ENCODE measurements at places on chromosomes 1 and 21.

GRCh38 chr1:67274623-67275325 lies 32.9 kb upstream of the IL12RB2 start:
- DNase-seq: no peak

DNA sequence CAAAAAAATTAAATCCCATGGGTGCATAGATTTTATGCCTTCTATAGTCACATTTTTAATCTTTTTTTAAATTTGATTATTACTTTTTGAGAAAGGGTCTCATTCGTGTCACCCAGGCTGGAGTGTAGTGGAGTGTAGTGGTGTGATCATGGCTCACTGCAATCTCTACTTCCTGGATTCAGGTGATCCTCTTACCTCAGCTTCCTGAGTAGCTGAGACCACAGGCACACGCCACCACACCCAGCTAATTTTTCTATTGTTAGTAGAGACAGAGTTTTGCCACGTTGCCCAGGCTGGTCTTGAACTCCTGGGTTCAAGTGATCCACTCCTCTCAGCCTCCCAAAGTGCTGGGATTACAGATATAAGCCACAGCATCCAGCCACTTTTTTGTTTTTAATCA lies 10.4 kb downstream of the CBR3 start:
- DNase-seq: no peak

DNA sequence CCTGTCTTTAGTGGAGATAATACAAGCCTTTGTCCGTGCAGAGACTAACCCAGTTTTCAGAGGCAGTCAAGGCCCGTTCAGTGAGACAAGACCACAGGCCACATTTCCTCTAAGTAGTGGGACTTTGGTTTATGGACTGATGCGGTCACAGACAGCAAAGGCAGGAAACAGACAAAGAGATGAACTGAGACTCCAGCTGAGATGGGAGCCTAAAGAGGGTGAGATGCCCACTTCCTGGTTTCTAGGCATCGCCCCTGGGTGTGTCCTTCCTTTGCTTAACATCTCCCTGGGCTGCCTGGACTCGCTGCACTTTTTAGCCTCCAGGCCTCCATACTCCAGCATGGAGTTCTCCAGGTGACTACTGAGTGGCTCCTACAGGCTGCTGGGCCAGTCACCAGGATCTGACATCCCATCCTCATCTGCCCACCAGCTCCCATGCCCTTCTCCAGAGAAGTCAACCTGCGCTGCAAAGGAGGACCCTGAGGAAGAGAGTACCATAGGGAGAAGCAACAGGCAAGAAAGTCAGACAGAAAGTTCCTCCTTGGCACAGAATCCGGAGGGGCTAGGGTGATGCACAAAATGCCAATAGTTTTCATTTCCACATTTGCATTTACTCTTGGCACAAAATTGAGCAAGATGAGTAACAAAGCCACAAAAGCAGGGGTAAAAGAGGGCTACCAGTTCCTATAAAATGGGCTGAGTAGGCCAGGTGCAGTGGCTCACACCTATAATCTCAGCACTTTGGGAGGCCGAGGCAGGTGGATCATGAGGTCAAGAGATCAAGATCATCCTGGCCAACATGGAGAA lies 15.1 kb downstream of the THEMIS2 start:
- peak; percentile 35 for DNase-seq

DNA sequence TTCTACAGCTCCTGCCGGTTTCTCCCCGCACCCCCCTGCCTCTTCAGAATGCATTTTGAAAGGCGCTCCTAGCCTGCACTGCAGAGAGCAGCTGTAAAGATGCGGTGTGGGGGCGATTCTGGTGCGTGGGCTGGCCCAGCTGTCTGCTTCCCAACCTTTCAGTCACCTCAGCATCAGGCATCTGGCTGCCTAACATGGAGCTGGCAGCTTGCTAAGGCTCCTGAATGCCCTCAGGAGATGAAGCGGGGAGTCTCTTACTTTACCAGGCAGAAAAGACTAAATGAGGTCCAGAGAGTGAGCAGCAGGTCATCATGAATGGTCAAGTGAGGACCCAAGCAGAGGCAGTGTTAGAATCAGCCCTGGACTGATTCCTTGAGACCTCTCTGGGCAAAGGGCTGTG lies 8.7 kb downstream of the IER5 start:
- DNase-seq: peak; percentile 60

DNA sequence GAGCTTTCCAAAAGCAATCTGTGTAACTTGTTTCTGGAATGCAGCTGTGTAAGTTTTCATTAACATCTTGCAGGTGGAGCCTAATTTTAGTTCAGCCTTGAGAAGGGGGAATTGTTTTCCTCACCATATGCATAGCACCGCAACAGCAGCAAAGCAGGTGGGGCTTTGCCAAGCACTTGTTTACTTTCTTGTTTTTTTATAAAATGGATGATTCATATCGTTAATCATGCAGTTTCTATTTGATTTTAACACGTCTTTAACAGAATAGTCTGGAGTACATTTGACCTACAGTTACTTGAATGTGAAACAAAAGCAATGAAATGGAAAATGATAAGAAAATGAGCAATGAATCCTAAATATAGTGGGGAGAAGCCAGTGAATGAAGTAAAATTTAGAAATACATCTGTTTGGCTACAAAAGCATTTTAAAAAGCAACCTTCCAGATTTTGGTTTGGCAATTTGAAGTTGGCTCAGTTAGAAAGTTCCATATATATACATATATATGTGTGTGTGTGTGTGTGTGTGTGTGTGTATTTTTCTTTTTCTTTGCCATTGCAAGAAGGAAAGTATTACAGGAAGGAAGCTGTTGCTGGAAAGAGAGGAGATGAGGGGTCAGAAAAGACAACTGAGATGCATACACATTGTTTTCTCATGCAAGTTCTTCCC lies 119.0 kb upstream of the ADGRL2 start:
- no peak for DNase-seq

DNA sequence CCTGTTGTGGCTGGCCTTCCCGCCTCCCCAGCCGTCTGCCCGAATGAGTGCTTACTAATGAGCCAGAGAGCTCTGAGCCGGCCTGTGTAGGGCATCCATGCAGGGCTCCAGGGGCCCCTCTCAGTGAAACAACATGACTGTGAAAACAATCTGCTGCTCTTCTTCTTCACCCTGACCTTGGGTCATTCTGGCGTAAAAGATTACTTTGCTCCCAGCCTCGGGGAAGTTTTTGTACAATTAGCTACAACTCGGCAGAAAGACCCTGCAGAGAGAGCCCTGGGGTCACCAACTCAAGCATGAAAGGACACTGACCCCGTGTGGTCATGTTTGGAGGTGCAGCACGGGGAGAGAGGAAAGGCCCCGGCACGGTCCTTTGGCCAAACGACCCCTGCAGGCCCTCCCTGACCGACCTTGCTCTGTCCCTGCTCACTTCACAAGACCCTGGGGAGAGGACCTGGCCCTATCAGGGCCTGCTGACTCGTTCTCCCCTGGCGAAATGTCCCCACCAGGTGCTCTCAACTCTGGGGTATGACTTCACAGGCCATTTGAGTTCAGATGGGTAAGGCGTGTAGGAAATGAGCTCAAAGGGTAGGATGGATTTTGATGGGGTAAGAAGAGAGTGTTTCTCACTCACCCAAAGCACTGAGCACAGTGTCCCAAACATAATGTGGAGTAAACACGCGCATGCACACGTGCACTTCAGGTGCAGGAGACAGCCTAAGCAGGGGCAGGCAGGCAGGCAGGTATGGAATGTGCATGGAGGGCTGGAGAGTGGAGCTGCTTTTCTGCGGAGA lies 22.9 kb upstream of the FAM20B start:
- DNase-seq: no peak

DNA sequence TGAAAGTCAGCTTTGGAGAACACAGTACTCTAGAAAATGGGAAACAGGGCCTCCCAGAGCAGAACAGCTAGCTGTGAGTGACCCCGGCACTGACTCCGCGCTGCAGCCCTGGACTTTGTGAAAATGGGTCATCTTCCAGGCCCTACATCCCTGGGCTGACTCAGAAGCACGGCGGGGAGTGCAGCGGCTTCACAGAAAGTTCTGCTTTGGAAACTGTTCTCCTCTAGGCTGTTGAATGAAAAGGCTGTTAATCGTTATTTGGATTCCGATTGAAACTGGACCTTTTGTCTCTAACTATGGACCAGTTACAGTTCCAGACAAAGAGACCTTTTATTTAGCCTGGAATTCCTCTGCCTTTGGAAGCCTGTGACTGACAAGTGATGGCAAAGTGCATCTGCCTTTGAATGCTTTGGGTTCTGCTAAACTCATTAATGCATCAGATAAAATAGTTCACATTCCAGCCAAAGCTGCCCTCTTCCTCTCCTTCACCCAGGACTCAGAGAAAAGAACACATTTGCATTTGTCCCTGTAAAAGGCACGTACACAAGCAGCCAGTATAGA lies 144.9 kb upstream of the HOOK1 start:
- DNase-seq: no peak

- DNase-seq: no peak
These were observed 19.4 kb downstream of the AGRN start for GRCh38 chr1:1039145-1039910.

DNA sequence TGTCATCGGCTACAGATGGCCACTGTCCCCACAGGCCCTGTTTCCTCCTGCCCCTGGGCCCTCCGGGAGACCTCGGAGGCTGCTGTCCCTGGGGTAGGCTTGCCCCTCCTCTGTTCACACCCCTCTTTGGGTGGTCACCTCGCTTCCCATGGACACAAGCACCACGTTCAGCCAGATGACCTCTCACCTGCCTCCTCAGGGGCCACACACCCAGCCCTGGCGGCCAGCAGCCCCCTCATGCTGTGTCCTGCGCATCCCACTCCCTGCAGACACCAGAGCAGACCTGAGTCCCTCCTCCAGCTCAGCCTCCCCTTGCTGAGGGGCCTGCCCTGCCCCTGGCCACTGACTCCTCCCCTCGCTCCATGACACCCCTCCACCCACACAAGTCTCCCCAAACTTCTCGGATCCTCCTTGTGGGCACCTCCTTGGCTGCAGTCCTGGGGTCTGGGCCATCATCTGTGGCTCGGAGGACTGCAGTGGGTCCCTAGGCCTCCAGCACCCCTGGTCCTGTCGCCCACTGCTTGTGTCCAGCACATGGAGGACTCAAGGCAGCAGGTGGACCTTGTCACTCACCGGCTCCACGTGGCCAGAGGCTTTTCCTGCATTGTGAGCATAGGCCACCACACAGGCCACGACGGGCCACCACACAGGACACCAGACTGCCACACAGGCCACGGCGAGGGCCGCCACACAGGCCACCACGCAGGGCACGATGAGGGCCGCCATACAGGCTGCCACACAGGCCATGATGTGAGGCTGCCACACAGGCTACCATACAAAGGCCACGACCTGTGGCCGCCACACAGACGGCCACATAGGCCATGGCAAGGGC lies 51.1 kb downstream of the MORN1 start:
- DNase-seq: no peak

- DNase-seq: no peak
These were observed 218.8 kb upstream of the CAMK1G start for GRCh38 chr1:209364716-209365115.

GRCh38 chr1:239587066-239587465 lies 200.7 kb downstream of the CHRM3 start:
- DNase-seq: no peak

GRCh38 chr1:72283022-72283306 lies 625 bp upstream of the NEGR1 start:
- DNase-seq: no peak

DNA sequence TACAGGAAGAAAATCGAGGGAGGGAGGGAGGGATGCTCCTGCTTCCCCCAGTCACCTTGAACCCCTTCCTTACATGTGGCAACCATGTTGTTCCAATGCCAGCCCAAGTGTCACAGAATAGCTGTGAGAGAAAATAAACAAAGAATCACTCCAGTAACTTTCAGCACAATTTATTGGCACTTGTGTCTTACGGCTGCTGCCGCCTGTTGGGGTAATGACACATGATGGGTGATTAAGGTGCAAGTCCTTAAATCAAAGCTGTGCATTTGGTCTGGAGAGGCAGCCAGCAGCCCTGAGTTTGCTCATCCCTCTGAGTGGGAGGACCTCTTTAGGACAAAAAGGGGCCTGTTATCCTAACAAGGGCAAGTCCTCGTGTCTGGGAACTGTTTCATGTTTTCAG lies 377.7 kb downstream of the PCP4 start:
- DNase-seq: no peak

DNA sequence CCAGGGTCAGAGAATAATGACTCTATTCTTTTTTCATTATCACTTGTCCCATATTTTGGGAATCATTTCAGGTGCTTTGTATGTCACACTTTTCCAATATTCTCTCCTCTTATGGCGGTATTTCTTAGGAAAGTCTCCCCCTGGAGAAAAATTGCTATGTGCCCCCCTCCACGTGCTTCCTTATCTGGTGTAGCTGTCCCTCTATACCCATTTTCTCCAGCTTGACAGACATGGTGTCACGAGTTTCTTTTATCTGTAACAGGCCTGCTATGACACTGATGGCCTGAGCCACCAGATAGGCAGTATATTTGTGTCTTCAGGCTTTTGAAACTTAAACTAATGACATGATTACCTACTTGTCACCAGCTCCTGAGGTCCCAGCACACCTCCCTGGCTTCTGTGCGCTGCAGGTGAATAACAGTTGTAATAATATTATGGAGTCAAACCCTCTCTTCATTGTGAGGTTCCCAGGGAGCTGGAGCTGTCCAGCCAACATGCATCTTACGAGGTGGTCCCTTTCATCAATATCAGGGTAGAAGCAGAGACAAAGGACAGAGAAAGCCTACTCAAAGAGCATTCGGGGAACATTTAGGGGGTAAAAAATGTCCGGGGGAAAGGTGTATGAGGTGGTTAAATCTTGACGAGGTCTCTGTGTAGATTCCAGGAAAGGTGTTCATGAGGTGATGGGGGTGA lies 71.2 kb upstream of the DUSP10 start:
- DNase-seq: no peak

DNA sequence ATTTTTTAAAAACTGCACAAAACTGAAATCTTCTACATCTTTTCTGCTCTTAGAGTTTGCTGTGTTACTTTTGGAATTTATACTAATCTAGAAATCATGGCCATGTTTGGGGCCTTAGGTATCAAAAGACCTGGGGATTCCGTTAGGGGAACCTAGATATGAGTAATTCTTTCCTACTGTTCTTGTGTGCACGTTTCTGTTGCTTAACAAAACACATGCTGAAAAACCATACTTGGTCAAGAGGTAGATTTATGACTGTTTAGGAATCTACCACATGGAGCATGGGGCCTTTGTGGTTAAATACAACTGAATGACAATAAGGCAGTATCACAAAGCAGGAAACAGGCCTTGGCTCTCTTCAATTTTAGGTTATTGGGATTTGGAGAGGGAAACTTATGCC lies 291.9 kb upstream of the USP25 start:
- no peak for DNase-seq

DNA sequence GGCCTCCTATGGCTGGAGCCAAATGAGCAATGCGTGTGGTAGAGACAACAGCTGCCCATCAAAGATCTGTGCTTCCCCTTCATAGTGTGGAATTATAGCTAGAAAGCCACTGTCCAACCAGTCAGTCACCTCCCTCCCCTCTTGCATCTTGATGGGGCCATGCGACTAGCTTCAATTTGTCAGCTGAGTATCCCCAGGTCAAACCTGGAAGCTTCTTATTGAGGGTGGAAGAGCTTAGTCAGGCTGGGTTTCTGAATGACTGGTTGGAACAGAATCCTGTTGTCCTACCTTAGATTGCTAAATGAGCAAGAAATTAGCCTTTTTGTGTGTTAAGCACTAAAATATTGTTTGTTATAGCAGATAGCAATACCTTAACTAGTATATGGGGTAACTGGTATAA lies 625.4 kb downstream of the PTPRC start:
- DNase-seq: no peak

Data from mesenteric fat pad (tissue), 1 donor.